ENCODE measurements at places on chromosomes 1 and 21.

GRCh38 chr1:16927711-16928485 is 6.2 kb downstream of the CROCC start:
- no peaks in the 10 kb centered on the region for H3K27me3 ChIP-seq
- peaks cover 15% of the 10 kb centered on the region for H3K36me3 ChIP-seq
- DNase-seq: no peak
- peaks cover 14% of the 10 kb centered on the region for H3K4me1 ChIP-seq
- peak overlapping the region; percentile 66 for H3K27ac ChIP-seq

DNA sequence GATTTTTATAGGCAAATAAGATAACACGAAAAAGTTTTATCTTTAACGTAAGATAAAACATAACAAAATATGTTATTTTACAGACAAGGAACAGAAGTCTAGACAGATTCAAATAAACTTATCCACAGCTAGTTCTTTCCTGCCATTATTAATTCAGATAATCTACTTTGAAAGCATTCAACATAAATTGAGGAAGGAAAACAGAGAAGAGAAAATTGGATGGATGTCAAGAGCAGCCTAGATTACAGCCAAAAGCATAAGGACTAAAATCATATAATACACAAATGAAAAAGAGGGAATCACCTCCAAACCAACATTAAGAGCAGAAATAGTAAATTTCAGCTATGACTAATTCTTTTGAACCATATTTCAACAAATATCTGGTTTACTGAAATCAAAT is 15.5 kb downstream of the TRIM33 start:
- no peak overlapping the region for H3K4me3 ChIP-seq
- H3K27ac ChIP-seq: peak overlapping the region; percentile 3
- H3K36me3 ChIP-seq: peaks cover 37% of the 10 kb centered on the region
- H3K27me3 ChIP-seq: no peaks in the 10 kb centered on the region

DNA sequence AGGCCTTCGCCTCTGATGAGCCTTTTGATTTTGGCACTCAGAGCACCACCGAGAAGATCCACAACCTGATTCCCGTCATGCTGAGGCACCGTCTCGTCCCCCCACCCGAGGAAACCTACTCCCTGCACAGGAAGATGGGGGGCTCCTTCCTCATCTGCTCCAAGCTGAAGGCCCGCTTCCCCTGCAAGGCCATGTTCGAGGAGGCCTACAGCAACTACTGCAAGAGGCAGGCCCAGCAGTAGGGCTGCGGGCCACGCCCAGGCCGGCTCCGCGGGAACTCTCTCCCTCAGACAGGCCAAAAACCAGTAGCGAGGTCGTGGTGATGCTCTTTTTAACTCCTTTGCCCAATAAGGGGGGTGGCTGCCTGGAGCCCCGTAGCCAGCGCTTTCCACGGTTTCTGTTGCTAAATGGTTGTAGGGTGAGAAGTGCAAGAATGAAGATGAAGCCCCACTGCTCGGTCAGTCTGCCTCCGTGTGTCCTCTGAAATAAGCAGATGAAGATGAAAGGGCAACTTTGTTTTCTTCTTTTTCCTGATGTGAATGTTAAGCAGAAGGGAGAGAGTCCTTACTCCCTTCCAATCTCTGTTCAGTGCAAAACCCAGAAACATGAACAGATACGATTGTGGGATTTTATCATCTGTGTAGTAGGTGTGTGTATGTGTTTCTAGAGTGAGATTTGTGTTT is 46.5 kb downstream of the COQ8A start:
- peaks cover 18% of the 10 kb centered on the region for H3K4me1 ChIP-seq
- no peaks in the 10 kb centered on the region for H3K27me3 ChIP-seq
- no peak for DNase-seq
- peaks cover 17% of the 10 kb centered on the region for H3K36me3 ChIP-seq

GRCh38 chr1:64597113-64597512 is 127.2 kb downstream of the CACHD1 start:
- H3K27ac ChIP-seq: no peak overlapping the region
- no peak for DNase-seq
- H3K4me1 ChIP-seq: peaks cover 6% of the 10 kb centered on the region
- peaks cover 5% of the 10 kb centered on the region for H3K36me3 ChIP-seq
- H3K4me3 ChIP-seq: no peak overlapping the region

GRCh38 chr1:66648901-66649595 is 103.2 kb upstream of the DYNLT5 start:
- H3K27me3 ChIP-seq: peaks cover 2% of the 10 kb centered on the region
- DNase-seq: no peak
- H3K4me1 ChIP-seq: no peaks in the 10 kb centered on the region
- H3K36me3 ChIP-seq: no peaks in the 10 kb centered on the region
- H3K27ac ChIP-seq: no peak overlapping the region
- H3K4me3 ChIP-seq: no peak overlapping the region

DNA sequence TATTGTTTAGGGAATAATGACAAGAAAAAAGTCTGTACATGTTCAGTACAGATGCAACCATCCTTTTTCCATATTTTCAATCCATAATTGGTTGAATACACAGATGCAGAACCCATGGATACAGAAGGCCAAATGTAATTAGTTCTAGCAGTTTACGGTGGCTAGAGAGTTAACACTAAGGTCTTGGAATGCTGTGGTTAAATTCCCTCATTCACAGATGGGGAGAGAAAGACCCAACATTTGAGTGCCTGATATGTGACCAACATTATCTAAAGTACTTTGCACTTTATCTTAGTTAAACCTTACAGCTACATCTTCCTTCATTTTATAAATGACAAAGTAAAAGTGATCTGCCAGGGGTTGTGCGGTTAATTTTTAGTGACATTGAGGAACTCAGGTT is 5.3 kb downstream of the SCMH1 start:
- DNase-seq: no peak
- no peak overlapping the region for H3K4me3 ChIP-seq
- H3K27me3 ChIP-seq: no peaks in the 10 kb centered on the region
- H3K4me1 ChIP-seq: peaks cover 14% of the 10 kb centered on the region
- H3K36me3 ChIP-seq: no peaks in the 10 kb centered on the region

GRCh38 chr1:8551613-8552489 is 233.9 kb downstream of the SLC45A1 start:
- no peak for DNase-seq
- H3K27ac ChIP-seq: peak overlapping the region; percentile 9
- H3K36me3 ChIP-seq: no peaks in the 10 kb centered on the region
- H3K4me3 ChIP-seq: peak overlapping the region; percentile 31
- no peaks in the 10 kb centered on the region for H3K27me3 ChIP-seq

GRCh38 chr1:33384040-33384812 is 46.7 kb downstream of the PHC2 start:
- no peak overlapping the region for H3K4me3 ChIP-seq
- H3K4me1 ChIP-seq: peaks cover 7% of the 10 kb centered on the region
- peaks cover 8% of the 10 kb centered on the region for H3K27me3 ChIP-seq
- DNase-seq: no peak
- no peak overlapping the region for H3K27ac ChIP-seq
- H3K36me3 ChIP-seq: no peaks in the 10 kb centered on the region

DNA sequence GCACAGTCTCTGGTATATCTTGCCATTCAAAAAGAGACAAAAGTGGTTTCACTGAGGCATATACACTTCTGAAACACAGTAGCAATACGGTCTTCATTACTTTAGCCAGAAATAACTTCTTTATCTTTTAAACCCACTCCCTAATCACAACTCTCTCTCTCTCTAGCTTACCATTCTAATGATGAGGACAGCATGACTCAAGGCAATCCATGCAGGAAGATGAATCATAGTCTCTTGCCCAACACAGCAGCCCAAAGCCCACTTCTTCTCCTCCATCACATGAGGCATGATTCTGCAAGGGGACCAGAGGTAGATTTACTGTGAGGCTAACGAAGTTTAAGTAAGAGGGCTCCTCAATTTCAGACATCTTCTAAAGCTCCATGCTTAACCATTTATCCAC is 285.0 kb upstream of the NR5A2 start:
- no peak overlapping the region for H3K27ac ChIP-seq
- H3K27me3 ChIP-seq: no peaks in the 10 kb centered on the region
- no peaks in the 10 kb centered on the region for H3K36me3 ChIP-seq
- H3K4me3 ChIP-seq: no peak overlapping the region
- H3K4me1 ChIP-seq: no peaks in the 10 kb centered on the region

DNA sequence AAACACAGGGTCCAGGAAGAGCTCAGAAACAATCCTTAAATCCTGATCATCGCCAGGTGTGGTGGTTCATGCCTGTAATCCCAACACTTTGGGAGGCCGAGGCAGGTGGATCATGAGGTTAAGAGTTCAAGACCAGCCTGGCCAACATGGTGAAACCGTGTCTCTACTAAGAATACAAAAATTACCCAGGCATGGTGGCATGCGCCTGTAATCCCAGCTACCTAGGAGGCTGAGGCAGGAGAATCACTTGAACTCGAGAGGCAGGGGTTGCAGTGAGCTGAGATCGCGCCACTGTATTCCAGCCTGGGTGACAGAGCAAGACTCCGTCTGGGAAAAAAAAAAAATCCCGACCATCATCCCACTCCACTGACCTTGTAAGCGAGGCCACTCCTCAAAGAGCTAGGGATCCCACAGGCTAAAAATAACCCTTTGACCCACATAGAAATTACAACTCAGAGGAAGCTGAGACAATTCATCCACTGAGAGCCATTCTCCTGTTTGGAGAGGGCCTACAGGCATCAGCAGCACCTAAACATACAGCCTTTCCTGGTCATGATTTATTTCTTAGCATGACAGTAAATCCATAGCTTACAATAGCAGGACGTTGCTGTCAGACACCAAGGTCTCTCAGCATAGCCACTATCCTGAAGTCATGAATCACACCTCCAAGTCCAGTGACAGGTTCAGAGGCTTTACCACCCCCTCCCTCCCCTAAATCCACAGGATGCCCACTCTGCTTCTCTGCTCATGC is 66.7 kb downstream of the TGFBR3 start:
- H3K27me3 ChIP-seq: no peaks in the 10 kb centered on the region
- H3K4me1 ChIP-seq: peaks cover 41% of the 10 kb centered on the region
- H3K36me3 ChIP-seq: no peaks in the 10 kb centered on the region
- H3K4me3 ChIP-seq: no peak overlapping the region
- DNase-seq: no peak
- H3K27ac ChIP-seq: no peak overlapping the region

- H3K27ac ChIP-seq: no peak overlapping the region
- H3K36me3 ChIP-seq: no peaks in the 10 kb centered on the region
- no peak for DNase-seq
- H3K4me1 ChIP-seq: no peaks in the 10 kb centered on the region
These were observed 127.0 kb upstream of the MROH9 start for GRCh38 chr1:170808216-170808885.

DNA sequence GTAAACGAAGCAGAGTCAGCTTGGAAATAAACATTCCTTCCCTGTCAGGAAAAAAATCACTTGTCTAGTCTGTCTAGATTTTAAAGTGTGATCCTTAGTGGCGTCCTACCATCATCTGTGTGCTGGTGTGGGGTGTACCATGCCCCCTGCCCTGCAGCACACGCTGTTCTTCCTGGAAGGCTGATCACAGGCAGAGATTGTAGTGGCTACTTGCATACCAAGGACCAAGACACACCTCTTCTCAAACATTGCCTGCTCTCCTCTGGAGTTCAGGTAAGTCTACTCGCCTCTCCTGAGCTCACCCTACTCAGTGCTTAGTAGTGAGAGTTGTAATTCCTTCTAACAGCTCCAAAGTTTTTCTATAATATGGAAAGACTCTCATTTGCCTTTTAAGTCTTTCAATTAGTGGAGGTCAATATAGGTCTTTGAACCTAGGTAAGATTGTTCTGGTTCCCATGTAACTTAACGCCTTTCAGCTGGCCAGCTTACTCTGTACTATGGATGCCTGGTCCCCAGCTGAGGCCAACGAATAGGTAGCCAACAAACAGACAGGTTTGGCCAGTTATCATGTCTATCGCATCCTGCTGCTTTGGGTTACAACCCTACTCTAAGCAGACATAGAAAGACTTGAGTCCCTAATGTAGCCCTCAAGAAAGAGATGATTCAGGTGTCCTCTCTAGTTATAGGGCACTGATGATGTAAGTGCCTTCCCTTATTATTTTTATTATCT is 55.4 kb downstream of the XCL1 start:
- H3K27me3 ChIP-seq: peaks cover 7% of the 10 kb centered on the region
- DNase-seq: no peak
- no peak overlapping the region for H3K27ac ChIP-seq

DNA sequence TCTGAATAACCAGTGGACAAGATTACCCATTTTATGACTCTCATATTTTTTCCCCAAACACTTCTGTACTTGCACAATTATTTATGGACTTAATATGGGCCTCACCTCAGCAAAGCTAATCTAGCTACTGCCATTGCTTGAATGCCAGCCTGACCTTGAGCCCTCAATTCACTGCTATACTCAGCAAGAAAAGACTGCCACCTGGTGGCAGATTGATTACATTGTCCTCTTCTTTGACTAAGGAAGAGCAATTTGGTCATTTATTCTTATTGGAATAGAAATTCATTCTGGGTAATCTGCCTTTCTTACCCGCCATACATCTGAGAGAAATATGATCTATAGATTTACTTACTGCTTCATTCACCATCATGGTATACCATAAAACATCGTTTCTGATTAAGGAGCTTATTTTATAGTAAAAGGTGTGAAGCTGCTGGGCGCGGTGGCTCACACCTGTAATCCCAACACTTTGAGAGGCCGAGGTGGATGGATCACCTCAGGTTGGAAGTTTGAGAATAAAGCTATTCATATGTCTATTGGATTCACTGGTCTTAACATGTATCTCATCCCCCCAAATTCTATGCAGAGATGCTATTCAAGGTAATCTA is 32.9 kb upstream of the DIPK1A start:
- H3K36me3 ChIP-seq: no peaks in the 10 kb centered on the region
- H3K27ac ChIP-seq: peak overlapping the region; percentile 81
- peak; percentile 83 for DNase-seq
- no peaks in the 10 kb centered on the region for H3K27me3 ChIP-seq

- H3K36me3 ChIP-seq: peaks cover 21% of the 10 kb centered on the region
- DNase-seq: no peak
- H3K27ac ChIP-seq: no peak overlapping the region
- no peaks in the 10 kb centered on the region for H3K27me3 ChIP-seq
- H3K4me3 ChIP-seq: no peak overlapping the region
These were observed 138.7 kb downstream of the DISP1 start for GRCh38 chr1:222953585-222953984.

- no peak for DNase-seq
- no peaks in the 10 kb centered on the region for H3K27me3 ChIP-seq
- no peaks in the 10 kb centered on the region for H3K4me1 ChIP-seq
- no peaks in the 10 kb centered on the region for H3K36me3 ChIP-seq
- no peak overlapping the region for H3K4me3 ChIP-seq
- no peak overlapping the region for H3K27ac ChIP-seq
These were observed 65.4 kb downstream of the RPE65 start for GRCh38 chr1:68384321-68384813.

GRCh38 chr1:204254031-204254661 is 40.4 kb upstream of the GOLT1A start:
- H3K4me3 ChIP-seq: no peak overlapping the region
- H3K27ac ChIP-seq: no peak overlapping the region
- no peaks in the 10 kb centered on the region for H3K27me3 ChIP-seq
- DNase-seq: no peak
